Germinal center (tissue), 1 donor: ENCODE measurements at places on chromosomes 3 and 15.

DNA sequence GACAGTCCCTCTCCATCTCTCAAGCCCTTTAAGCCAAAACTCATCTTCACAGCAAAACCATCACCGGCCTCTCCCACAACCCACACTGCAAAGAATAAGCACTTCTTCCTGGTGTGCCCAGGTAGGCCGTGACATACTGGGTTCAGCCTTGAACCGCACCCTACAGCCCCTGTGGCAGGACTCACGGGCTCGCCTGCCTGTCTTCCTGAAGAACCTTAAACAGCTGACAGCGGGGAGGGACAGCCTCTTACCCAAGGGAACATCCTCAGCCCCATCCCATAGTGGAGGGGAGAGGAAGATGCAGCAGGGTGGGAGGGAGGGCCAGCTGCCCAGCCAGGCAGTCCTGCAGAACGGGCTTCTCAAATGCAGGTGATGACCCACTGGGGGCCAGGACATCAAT is 40.2 kb downstream of the TBC1D2B start:
- no peak for DNase-seq

- DNase-seq: no peak
These were observed 258.4 kb downstream of the XXYLT1 start for GRCh38 chr3:195012571-195012970.

DNA sequence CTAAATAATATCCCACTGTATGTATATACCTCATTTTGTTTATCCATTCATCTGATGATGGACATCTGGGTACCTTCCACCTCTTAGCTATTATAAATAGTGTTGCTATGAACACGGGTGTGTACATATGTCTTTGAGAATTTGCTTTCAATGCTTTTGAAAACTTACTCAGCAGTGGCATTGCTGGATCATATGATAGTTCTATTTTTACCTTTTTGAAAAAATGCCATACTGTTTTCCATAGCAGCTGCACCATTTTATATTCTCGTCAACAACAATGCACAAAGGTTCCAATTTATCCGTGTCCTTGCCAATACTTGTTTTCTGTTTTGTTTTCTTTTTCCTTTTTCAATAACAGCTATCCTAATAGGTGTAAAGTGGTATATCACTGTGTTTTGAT is 77.1 kb downstream of the PEAK1 start:
- no peak for DNase-seq

DNA sequence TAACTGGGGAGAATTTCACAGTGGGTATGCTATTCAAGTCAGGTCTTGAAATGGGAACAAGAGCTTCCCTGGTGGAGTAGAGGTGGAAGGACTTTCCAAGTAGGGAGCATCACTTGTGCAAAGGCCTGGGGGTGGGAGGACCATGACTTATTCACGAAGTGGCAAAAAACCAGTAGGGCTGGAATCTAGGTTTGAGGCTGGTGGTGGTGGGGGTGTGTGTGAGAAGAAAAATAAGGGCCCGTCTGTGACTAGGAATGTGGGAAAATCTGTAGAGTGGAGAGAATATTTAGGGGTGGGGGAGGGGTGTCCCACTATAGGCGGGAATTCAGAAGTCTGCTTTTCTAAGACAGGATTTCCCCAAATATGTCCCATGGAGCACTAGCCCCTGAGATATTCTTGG is 271.9 kb upstream of the TBL1XR1 start:
- DNase-seq: no peak

- no peak for DNase-seq
These were observed 38.4 kb upstream of the MBNL1 start for GRCh38 chr3:152230370-152230769.
